ENCODE measurements at places on chromosomes 16 and 17.

DNA sequence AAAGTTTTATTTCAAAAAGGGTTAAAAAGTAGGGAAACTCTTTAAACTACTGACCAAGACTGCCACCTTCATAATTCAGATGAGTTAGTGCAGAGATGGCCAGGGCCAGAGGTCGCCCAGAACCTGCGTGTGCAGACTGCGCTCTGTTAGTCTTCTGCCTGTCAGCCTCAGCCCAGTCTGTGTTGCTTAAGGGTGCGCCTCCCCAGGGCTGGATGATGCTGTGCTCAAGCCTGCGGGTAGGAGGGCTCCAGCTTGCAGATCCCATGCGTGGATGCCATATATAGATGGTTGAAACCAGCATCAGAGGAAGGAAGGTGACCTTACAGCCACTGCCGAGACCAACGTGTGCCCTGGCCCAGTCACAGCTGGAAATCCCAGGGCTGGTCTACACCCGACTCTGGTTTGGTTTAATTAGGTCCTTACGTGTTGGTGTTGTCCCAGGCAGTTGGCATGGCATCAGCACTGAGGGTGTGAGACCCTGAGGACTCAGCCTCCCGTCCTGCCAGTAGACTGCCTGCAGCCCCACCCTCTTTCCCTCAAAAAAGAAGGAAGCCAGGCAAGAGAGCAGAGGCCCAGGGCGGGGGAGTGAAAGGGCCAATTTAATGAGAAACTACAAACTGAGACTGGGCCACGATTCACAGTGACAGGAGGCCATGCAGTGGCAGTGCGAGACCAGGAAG is 27.7 kb downstream of the CDIP1 start:
- H3K36me3 ChIP-seq = 0 out of 2 replicates have a peak, but pooled peaks cover 4% of the 10 kb centered on the region
- peaks cover 35% of the 10 kb centered on the region for H3K4me1 ChIP-seq
- H3K27ac ChIP-seq = no peak overlapping the region
- H3K4me3 ChIP-seq = no peak overlapping the region
- no peak for DNase-seq

- no peaks in the 10 kb centered on the region for H3K4me1 ChIP-seq
- H3K27me3 ChIP-seq = no peaks in the 10 kb centered on the region
- no peak overlapping the region for H3K27ac ChIP-seq
- H3K4me3 ChIP-seq = no peak overlapping the region
- no peaks in the 10 kb centered on the region for H3K36me3 ChIP-seq
- no peak for DNase-seq
Measured at GRCh38 chr17:3510090-3510489, 34.3 kb downstream of the ASPA start.

GRCh38 chr16:13902677-13903076 is 17.3 kb upstream of the ERCC4 start:
- H3K4me3 ChIP-seq = no peak overlapping the region
- DNase-seq = no peak
- H3K27ac ChIP-seq = no peak overlapping the region

- no peak for DNase-seq
- peaks cover 11% of the 10 kb centered on the region for H3K4me1 ChIP-seq
- no peaks in the 10 kb centered on the region for H3K27me3 ChIP-seq
Measured at GRCh38 chr16:27550582-27550920, 607 bp downstream of the KATNIP start.

- peaks cover 6% of the 10 kb centered on the region for H3K36me3 ChIP-seq
- H3K4me1 ChIP-seq = no peaks in the 10 kb centered on the region
- no peak for DNase-seq
- H3K4me3 ChIP-seq = no peak overlapping the region
Measured at GRCh38 chr17:21194226-21194625, 19.7 kb downstream of the TMEM11 start.

GRCh38 chr16:29000019-29000418 is 15.2 kb downstream of the LAT start:
- H3K27me3 ChIP-seq = peaks cover 11% of the 10 kb centered on the region
- no peaks in the 10 kb centered on the region for H3K36me3 ChIP-seq
- no peak overlapping the region for H3K27ac ChIP-seq
- H3K4me1 ChIP-seq = no peaks in the 10 kb centered on the region

- H3K27ac ChIP-seq = no peak overlapping the region
- H3K27me3 ChIP-seq = no peaks in the 10 kb centered on the region
- no peaks in the 10 kb centered on the region for H3K36me3 ChIP-seq
- H3K4me3 ChIP-seq = no peak overlapping the region
- no peak for DNase-seq
Measured at GRCh38 chr16:67257486-67258160, 8.8 kb downstream of the SLC9A5 start.

DNA sequence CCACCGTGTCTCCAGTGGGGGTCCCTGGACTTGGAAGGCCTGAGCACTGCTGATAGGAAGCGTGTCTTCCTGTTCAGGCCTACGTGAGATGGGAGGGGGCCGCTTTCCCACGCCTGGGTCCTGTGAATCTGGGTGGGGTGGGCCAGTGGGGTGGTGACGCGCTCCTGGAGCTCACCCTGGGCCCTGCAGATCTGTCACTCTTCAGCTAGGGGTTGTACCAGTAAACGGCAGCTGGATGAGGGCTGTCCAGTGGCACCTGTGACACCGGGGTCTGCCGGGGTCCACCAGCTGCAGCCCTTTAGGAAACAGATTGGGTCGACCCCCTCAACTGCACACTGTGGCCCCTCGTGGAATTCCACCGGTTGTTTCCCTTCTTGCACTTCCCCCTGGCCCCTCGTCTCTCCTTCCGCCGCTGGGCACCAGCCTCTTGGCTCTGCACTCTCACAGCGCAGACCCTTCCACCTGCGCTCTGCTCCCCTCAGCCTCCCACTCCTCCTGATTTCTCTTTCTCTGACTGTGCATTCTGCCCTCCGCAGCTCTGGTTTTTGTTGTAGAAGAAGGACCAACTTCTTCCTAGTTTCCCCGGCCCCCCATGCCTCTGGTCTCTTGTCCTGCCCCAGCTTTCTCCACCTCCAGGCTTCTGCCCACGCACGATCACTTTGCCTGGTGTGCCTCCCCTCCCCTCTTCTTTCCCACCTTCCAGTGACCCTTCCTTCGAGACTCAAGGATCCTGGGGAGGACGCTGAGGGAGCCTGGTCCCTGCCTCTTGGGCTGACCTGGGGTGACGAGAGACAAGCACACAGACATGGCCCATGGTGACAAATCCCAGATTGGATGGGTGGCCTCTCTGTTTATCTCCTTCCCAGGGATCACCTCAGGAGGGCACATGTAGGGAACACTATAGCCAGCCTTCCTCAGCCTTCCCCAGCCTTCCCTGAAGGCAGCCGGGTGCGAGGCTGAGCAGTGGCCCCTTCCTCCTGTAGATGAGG is 4.8 kb downstream of the MRC2 start:
- no peaks in the 10 kb centered on the region for H3K4me1 ChIP-seq
- no peak for DNase-seq
- H3K27ac ChIP-seq = no peak overlapping the region

- H3K4me3 ChIP-seq = no peak overlapping the region
- H3K36me3 ChIP-seq = no peaks in the 10 kb centered on the region
- no peaks in the 10 kb centered on the region for H3K27me3 ChIP-seq
- DNase-seq = no peak
Measured at GRCh38 chr17:67656494-67657203, 61.1 kb upstream of the NOL11 start.

DNA sequence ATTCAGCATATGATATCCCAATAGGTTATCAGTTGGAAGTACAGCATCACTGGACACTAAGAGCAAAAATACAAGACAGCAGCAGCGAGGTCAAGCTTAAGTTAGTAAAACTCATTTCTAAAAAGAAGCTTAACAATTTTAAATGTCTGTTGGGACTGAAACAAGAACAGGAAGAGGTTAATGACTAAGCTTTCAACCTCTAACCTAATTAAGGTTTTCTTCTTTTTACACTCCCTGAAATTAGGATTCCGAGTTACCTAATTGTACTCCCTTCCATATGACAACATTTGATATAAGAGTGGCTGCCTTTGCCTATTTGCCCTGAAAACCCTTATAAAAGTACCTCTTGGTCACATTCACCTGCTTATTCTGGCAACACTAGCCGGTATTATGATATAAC is 34.3 kb downstream of the CPSF4L start:
- no peak overlapping the region for H3K27ac ChIP-seq
- H3K4me3 ChIP-seq = no peak overlapping the region
- H3K27me3 ChIP-seq = no peaks in the 10 kb centered on the region
- no peak for DNase-seq
- peaks cover 4% of the 10 kb centered on the region for H3K4me1 ChIP-seq

DNA sequence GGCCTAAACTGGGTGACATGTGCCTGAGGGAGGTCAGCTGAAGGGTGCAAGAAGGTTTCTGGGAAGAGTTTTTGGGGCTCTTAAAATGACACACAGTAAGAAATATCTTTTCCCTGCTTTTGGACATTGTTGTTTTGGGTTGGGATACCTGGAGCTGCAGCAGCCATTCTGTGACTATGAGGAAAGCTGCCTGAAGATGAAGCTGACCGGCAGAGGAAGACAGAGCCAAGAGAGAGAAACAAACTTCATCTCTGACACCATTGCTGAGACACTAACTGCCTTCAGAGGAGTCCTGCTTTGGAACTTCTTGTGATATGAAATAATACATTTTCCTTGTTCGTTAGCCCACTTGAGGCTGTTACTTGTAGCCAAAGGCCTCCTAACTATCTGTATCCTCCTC is 8.8 kb upstream of the WNT3 start:
- H3K36me3 ChIP-seq = no peaks in the 10 kb centered on the region
- no peak for DNase-seq
- H3K27ac ChIP-seq = no peak overlapping the region
- H3K27me3 ChIP-seq = 0 out of 2 replicates have a peak, but pooled peaks cover 4% of the 10 kb centered on the region
- H3K4me3 ChIP-seq = no peak overlapping the region
- H3K4me1 ChIP-seq = no peaks in the 10 kb centered on the region

All from MM.1S (cell line).